ENCODE measurements at places on chromosomes 6 and 20. TPM values are rescaled to one million over a fixed set of nuclear protein-coding genes. Genes with fewer than 3 reads are reported as not detected.

Gene ESR1
- total RNA-seq, result not detected

Gene PCK1
- total RNA-seq, result 0.04 TPM

Gene FOXC1
- 10.4 TPM for total RNA-seq

Gene ADGRF5
- total RNA-seq, result 0.05 TPM

Gene DAAM2
- total RNA-seq, result 8.3 TPM

Gene RIMS4
- 0.19 TPM for total RNA-seq

All from A375 (cell line).